GM12878 (cell line): ENCODE measurements at places on chromosomes 3 and 15. TPM values are rescaled to one million over a fixed set of nuclear protein-coding genes. Genes with fewer than 3 reads are reported as not detected.

Gene EXD1
- total RNA-seq: not detected in 2 replicates

Gene PLEKHO2
- 25.4 and 25.6 TPM in 2 replicates for total RNA-seq

Gene GOLGA8T
- total RNA-seq: not detected in 2 replicates

Gene MORC1
- total RNA-seq: not detected in 2 replicates

Gene GRM7
- not detected in 2 replicates for total RNA-seq

Gene PLA2G4D
- not detected in 2 replicates for total RNA-seq

Gene GPR176
- 0.19 and 0.21 TPM in 2 replicates for total RNA-seq

Gene LTF
- total RNA-seq: 0.31 TPM in 1 of 2 replicates, not detected in the other

Gene ST3GAL6
- 36.2 TPM in 2 replicates for total RNA-seq

Gene CDCP1
- total RNA-seq: 1.5 and 1.7 TPM in 2 replicates

Gene CYP19A1
- 1.2 and 1.4 TPM in 2 replicates for total RNA-seq

Gene ZNF654
- 10.3 and 12.1 TPM in 2 replicates for total RNA-seq

Gene OCA2
- total RNA-seq: not detected in 2 replicates

Gene GOLGA6L7
- not detected in 2 replicates for total RNA-seq

Gene TOPBP1
- 49.5 and 58.3 TPM in 2 replicates for total RNA-seq

Gene CCR9
- 1.8 and 2.3 TPM in 2 replicates for total RNA-seq

Gene KLHL40
- total RNA-seq: not detected in 2 replicates

Gene PLAAT1
- total RNA-seq: not detected in 2 replicates

Gene ZBED2
- total RNA-seq: 0.08 and 0.32 TPM in 2 replicates

Gene SATB1
- total RNA-seq: 0.37 and 0.72 TPM in 2 replicates
